ENCODE measurements at places on chromosomes 1 and 21.

DNA sequence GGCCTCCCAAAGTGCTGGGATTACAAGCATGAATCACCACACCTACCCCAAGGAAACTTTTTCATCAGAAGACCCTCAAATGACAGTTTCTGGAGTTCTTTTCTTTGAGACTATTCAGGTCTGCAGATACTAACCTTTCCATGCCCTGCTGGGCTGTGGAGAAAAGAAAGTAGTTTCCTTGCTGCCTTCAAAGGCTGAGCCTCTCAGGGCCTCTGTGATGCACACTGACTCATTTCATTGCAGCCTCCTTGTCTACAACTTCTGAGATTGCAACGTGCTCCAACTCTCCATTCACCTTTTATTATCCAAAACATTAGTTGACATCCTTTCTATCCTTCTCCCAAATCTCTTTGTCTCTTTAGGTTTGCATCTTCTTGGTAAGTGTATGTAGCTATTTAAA lies 8.8 kb upstream of the SAMSN1 start:
- no peak for DNase-seq

- no peak for DNase-seq
Observed at GRCh38 chr1:229621663-229622062, 4.3 kb downstream of the TAF5L start.

DNA sequence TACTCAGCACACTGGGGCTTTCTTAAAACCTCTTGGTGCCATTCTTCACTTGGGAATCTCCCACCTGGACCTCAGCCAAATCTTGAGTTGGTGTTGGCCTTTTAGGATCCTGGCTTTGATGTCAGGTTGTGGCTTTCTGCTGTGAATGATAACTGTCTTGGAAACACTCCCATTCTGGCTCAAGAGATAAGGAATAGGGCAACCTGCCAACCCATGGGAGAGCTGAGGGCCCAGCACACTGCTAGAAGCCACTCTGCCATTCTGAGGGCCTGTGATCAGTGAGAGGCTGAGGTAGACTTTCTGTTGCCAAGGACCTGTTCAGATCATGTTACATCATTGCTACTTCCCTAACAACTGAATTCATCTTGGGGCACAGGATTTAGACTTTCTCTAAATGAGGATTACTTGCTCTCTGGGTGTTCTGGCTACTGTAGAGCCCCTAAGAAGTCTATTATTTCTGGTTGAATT lies 45.8 kb downstream of the TTC39A start:
- peak; percentile 38 for DNase-seq

GRCh38 chr1:228989176-228989575 lies 253.9 kb downstream of the RHOU start:
- no peak for DNase-seq
